Renal cortical epithelial cell (primary cell): ENCODE measurements at places on chromosomes 1 and 21. TPM values are rescaled to one million over a fixed set of nuclear protein-coding genes. Genes with fewer than 3 reads are reported as not detected.

Gene MIA3
- total RNA-seq: 21.0 and 53.4 TPM in 2 replicates

Gene AMY1B
- not detected in 2 replicates for total RNA-seq

Gene PPP2R5A
- total RNA-seq: 38.9 and 41.7 TPM in 2 replicates

Gene KRTAP7-1
- total RNA-seq: not detected in 2 replicates

Gene STYXL2
- total RNA-seq: 0.05 TPM in 1 of 2 replicates, not detected in the other

Gene CLCA1
- not detected in 2 replicates for total RNA-seq

Gene KCNE1
- 3.5 TPM in 1 of 2 replicates, not detected in the other for total RNA-seq

Gene DCST1
- total RNA-seq: not detected in 2 replicates

Gene KIF17
- 0.87 and 2.5 TPM in 2 replicates for total RNA-seq

Gene EDARADD
- total RNA-seq: 0.05 TPM in 1 of 2 replicates, not detected in the other

Gene CD34
- total RNA-seq: 0.35 TPM in 2 replicates

Gene KCNH1
- total RNA-seq: 7.1 and 18.3 TPM in 2 replicates

Gene TMEM52
- total RNA-seq: 0.35 TPM in 1 of 2 replicates, not detected in the other

Gene FCER1G
- not detected in 2 replicates for total RNA-seq

Gene DNAJC6
- total RNA-seq: 11.3 and 39.9 TPM in 2 replicates

Gene CORT
- 0.69 TPM in 1 of 2 replicates, not detected in the other for total RNA-seq

Gene DNAH14
- total RNA-seq: 29.5 and 41.3 TPM in 2 replicates

Gene GSTM5
- not detected in 2 replicates for total RNA-seq

Gene TRABD2B
- total RNA-seq: 1.6 and 6.8 TPM in 2 replicates

Gene RCC2
- 71.7 and 82.0 TPM in 2 replicates for total RNA-seq

Gene LCE2C
- not detected in 2 replicates for total RNA-seq

Gene SLC9C2
- total RNA-seq: 0.60 TPM in 1 of 2 replicates, not detected in the other

Gene FNBP1L
- total RNA-seq: 61.0 and 122 TPM in 2 replicates

Gene ANKRD45
- 1.4 and 17.4 TPM in 2 replicates for total RNA-seq

Gene AMY1A
- not detected in 2 replicates for total RNA-seq

Gene C1orf210
- 0.15 and 3.0 TPM in 2 replicates for total RNA-seq

Gene RLF
- 25.4 and 40.9 TPM in 2 replicates for total RNA-seq

Gene AZIN2
- total RNA-seq: 3.5 and 5.1 TPM in 2 replicates

Gene MRPS15
- total RNA-seq: 47.7 and 98.5 TPM in 2 replicates

Gene PHGDH
- total RNA-seq: 24.7 and 33.1 TPM in 2 replicates

Gene LMOD1
- total RNA-seq: 0.17 and 0.25 TPM in 2 replicates

Gene EPHA8
- not detected in 2 replicates for total RNA-seq

Gene CRYBG2
- 0.35 and 7.1 TPM in 2 replicates for total RNA-seq

Gene SRGAP2B
- 33.7 and 68.8 TPM in 2 replicates for total RNA-seq

Gene TRIM58
- 0.30 and 0.35 TPM in 2 replicates for total RNA-seq

Gene C1orf21
- total RNA-seq: 1.7 and 7.3 TPM in 2 replicates

Gene SLC2A5
- 1.6 TPM in 1 of 2 replicates, not detected in the other for total RNA-seq

Gene ITGB2
- total RNA-seq: 6.1 and 8.8 TPM in 2 replicates

Gene GNAT2
- 0.10 TPM in 1 of 2 replicates, not detected in the other for total RNA-seq

Gene RASAL2
- 11.3 and 28.6 TPM in 2 replicates for total RNA-seq

Gene OR2L8
- total RNA-seq: 0.25 TPM in 1 of 2 replicates, not detected in the other

Gene TESK2
- 1.0 and 1.6 TPM in 2 replicates for total RNA-seq

Gene UBXN11
- 1.9 and 9.6 TPM in 2 replicates for total RNA-seq

Gene ZNF648
- total RNA-seq: not detected in 2 replicates

Gene GPR37L1
- 0.15 and 0.35 TPM in 2 replicates for total RNA-seq

Gene PTGER3
- total RNA-seq: 0.20 and 0.52 TPM in 2 replicates

Gene CNN3
- 636 and 714 TPM in 2 replicates for total RNA-seq

Gene GJB5
- total RNA-seq: 0.20 and 1.0 TPM in 2 replicates

Gene LINGO4
- under 0.01 TPM in 1 of 2 replicates, not detected in the other for total RNA-seq
